Hippocampal formation (tissue), 2 donors: ENCODE measurements at places on chromosomes 11 and 22.

GRCh38 chr11:82714346-82715174, 19.1 kb downstream of the FAM181B start:
- no peak for DNase-seq

DNA sequence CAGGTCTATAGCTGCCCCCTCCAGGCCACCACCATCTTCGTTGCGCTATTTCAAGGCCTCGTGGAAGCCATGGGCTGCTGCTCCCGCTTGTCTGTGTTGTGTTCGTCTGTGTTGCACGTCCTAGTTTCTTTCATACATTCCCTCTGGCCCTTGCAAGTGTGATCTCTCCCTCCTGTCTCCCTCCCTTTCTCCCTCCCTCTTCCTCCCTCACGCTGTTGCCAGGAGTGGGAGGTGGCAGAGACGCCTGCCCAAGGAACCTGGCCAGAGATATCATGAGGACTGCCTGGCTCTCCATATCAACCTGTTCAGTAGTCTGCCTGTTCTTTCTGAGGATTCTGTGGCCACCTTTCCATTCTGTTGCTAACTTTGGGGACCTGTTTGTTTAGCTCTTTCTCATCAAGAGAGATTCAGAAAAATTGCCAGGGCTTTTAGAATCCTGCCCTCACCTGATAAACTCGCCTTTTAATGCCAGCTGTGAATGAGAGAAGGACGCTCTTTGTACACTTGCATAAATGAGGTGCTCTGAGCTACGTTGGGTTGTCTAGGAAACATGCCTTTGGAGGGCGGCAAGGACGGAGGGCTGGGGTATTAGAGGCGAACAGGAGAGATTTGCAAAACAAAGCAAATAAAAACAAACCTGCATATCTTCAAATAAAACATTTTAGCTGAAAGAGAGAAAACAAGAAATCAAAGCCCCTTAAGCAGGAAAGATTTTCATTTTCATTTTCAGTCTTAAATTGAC, 185.2 kb downstream of the TBC1D22A start:
- DNase-seq, result no peak

DNA sequence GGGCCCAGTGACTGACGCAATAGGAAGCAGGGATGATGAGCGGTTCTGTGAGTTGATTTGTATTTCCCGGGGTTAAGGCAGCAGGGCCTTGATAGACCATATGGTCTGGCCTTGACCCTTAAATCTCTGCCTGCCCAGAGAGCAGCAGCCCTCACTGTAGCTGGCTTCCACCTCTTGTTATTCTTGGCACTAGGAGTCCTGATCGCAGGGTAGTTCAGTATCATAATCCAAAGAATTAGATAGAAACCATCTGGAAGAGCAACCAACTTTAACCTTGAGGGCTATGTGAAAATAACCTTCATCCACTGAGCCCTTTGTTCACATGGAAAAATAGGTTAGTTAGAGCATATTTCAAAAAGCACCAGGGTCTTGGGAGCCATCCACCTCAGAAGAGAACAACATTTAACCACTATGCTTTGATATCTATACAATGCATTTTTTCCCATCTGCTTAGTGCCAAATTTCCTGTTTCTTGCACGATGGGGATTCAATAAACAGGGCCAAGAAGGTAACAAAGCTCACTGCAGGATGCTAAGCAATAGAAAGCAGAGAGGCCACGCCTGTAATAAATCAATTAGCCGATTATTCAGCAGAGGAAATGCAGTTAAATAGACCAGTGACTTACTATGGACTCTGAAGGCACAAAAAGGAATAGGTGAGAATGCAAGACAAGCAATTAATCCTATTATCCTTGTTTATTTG, 761.3 kb downstream of the OPCML start:
- DNase-seq, result no peak

GRCh38 chr11:94866936-94867795, 99.0 kb downstream of the AMOTL1 start:
- DNase-seq, result no peak

GRCh38 chr11:57638005-57638781, 11.5 kb downstream of the YPEL4 start:
- peak; percentile 66 for DNase-seq

- peak; percentile 85 for DNase-seq
These were observed 7.9 kb downstream of the MRPL16 start for GRCh38 chr11:59802639-59803176.

- DNase-seq, result no peak
These were observed 8.5 kb downstream of the ELFN2 start for GRCh38 chr22:37418627-37419369.

- no peak for DNase-seq
These were observed 65.0 kb downstream of the CWF19L2 start for GRCh38 chr11:107392611-107393010.

GRCh38 chr11:125995313-125995712, 49.5 kb downstream of the VSIG10L2 start:
- DNase-seq, result peak; percentile 2

DNA sequence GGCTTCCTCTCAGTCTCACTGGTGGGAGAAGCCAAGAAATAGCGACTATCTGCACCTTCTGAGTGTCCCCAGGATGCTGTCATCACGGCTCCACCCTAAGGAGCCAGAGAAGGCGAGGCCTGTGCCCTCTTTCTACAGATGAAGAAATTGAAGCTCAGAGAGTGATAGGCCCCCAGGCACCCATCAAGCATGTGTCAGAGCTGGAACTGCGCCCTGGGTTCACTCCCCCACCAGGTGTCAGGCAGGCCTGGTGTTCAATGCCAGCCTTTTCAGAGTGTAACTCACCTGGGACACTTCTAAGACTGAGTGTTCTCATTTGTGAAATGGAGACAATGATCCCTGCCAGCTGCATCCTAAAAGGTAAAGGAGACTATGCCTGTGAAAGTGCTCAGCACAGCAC, 127.3 kb upstream of the SEZ6L start:
- no peak for DNase-seq

DNA sequence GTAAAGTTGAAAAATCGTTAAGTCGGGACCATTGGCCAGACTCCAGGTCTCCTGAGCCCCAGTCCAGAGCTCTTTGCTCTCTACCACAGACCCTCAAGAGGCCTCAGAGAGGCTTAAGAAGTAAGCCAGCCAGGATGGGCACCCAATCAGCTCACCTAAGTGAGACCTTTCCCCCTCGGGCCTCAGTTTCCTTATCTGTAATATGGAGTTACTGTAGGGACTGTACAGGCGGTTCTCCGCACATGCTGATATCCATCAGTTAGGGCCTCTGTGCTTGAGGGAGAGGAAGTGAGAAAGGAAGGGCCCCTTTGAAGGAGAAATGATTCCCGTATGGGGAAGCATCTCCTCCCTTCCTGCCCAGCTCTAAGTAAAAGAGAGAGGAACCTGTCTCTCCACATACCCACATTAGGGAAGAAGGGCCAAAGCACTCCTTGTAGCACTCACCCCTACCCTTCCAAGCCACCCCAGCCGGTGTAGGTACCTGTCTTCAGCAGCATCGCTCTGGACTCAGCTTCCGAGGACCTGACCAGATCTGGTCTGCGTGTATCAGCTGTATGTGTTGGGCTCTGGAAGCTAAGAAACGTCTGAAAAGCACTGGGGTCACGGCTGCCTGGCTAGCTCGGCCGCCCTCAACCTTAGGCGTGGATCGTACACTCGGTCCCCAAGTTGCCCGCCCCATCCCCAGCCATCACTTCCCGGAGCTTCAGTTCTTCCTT, 653 bp downstream of the NAGA start:
- no peak for DNase-seq

DNA sequence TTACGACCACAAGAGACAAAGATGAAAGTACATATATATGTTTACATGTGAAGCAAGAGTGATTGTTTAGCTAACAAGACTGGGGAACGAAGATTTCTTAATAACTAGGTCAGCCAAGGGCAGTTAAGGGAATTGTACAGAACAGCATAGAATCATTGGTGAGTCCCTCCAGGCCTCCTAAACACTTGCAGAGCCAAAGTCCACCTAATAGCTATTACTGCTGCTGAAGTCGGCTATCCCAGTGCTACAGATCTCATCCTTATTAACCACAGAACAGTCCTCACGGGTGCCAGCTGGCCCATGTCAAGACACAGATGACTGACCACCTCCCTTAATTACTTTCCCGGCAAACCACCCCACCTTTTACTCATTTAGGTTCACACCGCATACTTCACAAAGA, 68.5 kb upstream of the OPCML start:
- DNase-seq, result no peak

GRCh38 chr11:29518389-29519174, 498.2 kb downstream of the KCNA4 start:
- DNase-seq, result no peak

GRCh38 chr11:114398303-114398920, 1.9 kb downstream of the C11orf71 start:
- no peak for DNase-seq

DNA sequence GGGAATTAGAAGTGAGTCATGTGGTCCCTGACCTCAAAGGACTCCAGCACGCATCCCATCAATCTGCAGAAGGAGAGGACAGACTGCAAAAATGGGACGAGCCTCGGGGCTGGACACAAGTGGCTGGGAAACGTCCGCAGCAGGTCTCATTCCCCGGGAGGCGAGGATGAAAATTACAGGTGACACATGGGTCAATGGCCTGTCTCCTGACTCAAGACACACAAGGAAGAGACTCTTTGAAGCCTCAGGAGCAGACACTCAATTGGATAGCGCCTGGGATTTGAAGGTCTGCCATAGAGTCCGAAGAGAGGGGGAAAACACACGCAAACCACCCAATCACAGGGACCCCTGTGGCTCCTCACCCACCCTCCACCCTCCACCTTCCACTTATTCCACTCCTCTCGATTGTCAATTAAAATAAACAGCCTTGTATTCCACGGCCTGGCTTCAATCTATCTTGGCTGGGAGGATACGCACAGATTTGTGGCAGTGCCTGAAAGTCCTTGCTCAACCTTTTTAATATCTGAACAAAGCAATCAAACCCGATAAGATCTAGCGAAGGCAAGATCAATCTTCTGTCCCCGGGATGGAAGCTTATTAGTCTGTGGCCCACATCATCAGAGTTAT, 101.8 kb upstream of the CADM1 start:
- no peak for DNase-seq

GRCh38 chr11:125170001-125170509, 5.5 kb downstream of the PKNOX2 start:
- DNase-seq, result no peak

DNA sequence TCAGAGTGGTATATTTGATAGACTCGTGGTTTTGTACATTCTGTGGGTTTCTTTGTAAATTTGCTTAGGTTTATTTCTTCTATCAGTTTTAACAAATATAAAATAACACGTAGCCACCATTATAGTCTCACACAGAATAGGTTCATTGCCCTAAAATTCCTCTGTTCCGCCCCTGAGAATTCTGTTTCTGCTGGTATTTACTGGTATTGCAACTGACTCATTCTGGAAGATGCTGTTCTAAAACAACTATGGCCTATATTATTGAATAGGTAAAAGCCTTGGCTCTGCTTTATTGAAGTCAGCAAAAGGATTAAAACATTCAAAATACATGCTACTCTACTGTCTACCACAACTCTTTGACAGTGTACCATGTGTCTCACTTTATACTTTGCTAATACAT, 119.1 kb upstream of the CHORDC1 start:
- no peak for DNase-seq
